AG04449 (cell line): ENCODE measurements at places on chromosomes 2 and 18.
A peak's percentile ranks its signal among the peaks of the same experiment; 100 is the strongest.

GRCh38 chr2:25036221-25036559 is 5.7 kb upstream of the EFR3B start:
- no peak for DNase-seq

- no peak for DNase-seq
Observed at GRCh38 chr2:109213646-109214433, 84.8 kb downstream of the SH3RF3 start.

- DNase-seq: no peak
Observed at GRCh38 chr2:225512876-225513540, 113.5 kb downstream of the NYAP2 start.

- DNase-seq: peak; percentile 75
Observed at GRCh38 chr18:12946549-12947284, 1.1 kb upstream of the SEH1L start.

DNA sequence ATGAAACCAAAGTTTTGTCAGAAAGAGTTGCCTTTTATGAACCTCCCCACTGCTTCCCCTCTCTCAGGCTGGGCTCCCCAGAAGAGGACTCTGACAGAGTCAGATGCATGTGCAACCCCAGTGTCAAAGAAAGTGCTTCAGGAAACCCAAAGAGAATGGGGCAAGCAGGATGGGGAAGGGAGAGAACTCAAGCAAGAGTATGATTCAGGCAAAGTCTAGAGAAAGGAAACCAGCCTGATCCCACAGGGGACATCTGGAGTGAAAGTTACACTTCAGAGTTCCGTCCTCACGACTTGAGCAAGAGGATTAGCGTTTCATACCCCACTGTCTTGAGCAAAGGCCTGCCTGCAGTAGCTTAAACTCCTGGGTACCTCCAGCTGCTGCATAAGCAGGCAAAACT is 51.8 kb upstream of the EPC2 start:
- no peak for DNase-seq

GRCh38 chr18:42048158-42048557 is 93.1 kb downstream of the PIK3C3 start:
- peak; percentile 58 for DNase-seq

DNA sequence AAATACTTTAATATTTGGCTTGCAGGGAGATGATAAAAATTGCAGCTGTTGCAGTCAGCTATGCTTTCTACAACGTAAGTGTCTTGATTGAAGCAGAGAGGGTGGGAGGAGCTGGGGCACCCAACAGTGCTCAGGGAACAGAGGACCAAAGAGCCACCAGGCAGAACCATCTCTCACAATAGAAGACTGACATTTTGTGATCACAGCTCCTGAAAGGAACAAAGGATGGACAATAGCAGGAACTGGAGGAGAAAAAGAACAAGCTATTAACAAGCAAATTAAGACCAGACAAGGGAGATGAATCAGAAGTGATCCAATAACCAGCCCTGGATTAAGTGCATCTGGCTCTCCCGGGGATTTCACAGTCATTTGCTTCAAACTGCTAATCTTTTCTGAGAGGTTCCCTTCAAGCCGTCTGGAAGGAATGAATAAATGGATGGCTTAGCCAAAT is 65.7 kb upstream of the SMAD2 start:
- no peak for DNase-seq

- no peak for DNase-seq
Observed at GRCh38 chr2:45191146-45191863, 182.1 kb upstream of the SIX2 start.

- DNase-seq: no peak
Observed at GRCh38 chr2:156309167-156309566, 23.4 kb downstream of the NR4A2 start.

- no peak for DNase-seq
Observed at GRCh38 chr2:47043142-47043890, 111.8 kb downstream of the STPG4 start.

DNA sequence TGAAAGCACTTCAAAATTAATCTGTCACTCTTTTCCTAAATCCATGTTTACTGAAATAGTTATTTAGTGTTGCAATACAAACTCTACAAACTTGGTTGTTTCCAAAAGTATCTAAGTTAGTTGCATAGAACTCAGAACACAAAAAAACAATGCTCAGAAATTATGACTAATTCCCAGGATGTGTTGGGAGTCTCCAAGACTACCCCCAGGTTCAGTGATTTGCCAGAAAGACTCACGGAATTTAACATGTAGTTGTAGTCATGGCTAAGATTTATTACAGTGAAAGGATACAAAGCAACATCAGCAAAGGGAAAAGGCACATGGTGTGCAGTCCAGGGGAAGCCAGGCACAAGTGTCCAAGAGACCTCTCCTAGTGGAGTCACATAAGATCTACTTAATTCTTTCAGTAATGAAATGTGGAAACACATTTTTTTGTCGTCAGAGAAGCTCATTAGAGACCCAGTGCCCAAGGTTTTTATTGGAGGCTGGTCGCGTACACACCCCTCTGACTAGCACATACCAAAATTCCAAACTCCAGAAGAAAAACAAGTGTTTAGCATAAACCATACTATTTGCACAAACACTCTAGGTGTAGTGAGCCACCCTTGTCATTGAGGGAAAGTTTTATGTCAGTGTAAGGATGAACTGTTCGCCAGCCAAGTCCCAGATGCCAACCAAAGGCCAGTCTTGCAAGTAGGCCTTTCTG is 43.3 kb upstream of the CYP20A1 start:
- no peak for DNase-seq

GRCh38 chr2:189076572-189076971 is 102.4 kb downstream of the COL3A1 start:
- DNase-seq: no peak

DNA sequence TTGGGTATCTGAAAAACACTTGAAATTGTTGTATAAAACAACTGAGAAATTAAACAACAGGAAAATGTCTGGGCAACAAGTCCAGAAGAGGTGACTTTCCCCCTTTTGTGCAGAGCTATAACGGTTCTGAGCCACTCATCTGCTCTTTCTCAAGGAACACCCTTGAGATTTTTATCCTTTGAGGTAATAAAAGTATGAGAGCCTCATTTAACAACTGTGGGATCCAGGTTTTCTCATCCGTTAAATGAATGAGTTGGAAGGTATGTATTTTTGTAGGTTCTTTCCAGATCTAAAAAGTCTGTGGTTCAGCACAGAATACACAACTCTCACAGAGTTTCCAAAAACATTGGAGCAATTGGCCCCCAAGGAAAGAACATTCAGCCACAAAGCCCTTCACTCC is 93.0 kb downstream of the ANKRD44 start:
- DNase-seq: no peak

DNA sequence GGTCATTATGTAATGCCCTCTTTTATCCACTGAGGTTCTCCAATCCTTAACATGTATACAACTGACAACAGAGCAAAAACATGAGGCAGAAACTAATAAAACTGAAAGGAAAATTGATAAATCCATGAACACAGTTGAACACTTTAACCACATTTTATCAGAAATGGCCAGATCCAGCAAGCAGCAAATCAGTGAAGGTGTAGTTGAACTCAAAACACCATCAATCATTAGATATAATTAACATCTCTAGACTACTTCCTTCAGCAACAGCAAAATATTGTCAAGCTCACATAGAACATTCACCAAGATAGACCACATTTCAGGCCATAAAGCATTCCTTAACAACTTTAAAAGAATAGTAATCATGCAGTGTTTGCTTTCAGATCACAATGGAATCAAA is 72.9 kb downstream of the HS6ST1 start:
- DNase-seq: no peak

DNA sequence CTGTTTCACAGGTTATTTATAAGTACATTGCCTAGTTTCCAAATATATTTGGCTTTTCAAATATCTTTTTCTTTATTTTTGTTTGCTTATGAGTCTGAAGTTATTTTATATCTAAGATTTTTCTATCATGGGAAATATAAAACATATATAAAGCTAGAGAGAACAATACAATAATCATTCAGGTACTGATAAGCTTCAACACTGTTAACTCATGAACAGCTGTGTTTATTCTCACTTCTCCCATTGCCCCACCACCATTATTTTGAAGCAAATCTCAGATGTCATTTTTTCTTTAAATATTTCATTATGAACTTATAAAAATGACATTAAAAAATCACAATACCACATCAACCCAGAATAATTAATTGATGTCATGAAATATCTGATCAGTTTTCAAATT is 9.7 kb downstream of the CAMKMT start:
- no peak for DNase-seq

DNA sequence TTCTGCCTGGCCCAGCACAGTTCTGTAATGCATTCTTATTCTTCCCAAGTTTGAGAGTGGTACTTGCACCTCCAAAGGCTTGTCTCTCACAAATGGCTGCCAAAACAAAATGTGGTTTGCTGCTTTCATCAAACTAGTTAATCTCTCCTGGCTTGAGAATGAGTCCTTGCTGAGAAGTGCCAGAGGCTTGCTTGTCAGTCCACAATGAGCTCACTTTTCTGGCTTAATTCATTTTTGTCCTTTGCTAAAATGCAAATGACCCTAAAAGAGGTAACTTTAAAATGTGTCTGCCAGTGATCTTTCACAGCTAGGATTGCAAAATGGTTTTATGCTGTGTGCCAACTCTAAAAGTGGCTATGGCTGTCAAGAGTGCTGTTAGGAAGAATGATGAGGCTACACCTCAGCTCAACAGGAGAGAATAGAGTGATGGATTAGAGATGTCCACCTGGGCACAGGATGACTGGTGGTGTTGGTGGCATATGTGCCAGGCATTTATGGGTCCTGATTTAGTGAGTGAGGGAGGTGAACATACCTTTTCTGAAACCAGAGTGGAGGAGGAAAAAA is 291.2 kb upstream of the HNMT start:
- DNase-seq: no peak

DNA sequence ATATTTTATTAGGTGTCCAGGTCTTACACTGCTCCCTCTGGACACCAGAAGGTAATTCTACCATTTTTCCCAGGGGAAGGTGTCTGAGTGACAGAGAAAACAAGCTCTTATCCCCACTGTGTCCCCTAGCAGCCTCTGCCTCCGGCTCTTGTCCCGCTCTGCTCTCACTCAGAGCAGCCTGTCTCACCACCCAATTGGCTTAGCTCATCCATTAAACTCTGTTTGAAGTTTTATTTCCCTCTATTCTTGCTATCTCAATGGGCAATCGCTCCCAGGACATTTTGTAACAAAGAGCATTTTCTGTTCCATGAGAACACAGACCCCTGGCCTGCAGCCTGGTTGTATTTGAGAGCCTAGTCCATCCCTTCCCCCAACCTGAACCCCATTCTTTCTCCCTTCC is 90.6 kb upstream of the LDAH start:
- DNase-seq: no peak

DNA sequence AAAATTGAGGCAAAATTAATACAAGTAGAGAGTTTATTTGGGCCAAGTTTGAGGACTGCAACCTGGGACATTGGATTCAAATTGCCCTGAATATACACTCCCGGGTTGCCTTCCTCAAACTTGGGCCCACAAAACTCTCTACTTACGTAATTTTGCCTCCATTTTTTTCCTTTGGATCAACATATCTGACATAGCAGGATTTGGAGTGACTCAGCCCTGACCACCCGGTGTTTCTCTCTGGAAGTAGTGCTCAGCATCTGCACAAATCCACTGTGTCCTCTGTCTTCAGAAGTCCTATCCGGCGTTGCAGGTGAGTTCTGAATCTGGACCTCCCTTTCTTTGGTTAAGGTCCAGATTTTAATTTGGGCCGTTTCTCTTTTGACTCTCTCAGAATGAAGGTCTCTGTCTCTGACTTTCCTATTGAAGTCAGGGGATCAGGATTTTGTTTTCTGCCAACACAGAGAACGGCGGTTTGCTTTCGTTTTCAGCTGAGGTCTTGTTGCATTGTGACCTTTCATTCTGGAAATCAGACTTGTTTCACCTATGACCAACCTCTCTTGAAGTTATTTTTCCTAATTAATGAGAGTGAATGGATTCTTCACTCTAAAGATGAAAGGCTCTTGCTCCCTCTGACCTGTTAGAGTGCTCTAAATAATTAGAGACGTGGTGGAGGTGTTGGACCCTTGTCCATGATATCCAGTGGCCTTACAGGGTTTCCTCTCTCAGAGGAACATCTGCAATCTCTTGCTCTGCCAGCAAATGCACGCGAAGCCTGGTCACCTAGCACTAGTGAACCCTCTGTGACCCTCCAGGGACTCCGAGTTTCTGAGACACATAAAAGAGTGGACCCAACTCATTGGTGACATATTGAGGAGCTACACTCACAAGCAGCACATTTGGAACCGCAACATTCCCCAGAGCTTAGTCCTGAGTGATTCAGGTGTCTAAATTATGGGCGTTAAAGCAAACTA is 13.6 kb downstream of the TCF23 start:
- no peak for DNase-seq

DNA sequence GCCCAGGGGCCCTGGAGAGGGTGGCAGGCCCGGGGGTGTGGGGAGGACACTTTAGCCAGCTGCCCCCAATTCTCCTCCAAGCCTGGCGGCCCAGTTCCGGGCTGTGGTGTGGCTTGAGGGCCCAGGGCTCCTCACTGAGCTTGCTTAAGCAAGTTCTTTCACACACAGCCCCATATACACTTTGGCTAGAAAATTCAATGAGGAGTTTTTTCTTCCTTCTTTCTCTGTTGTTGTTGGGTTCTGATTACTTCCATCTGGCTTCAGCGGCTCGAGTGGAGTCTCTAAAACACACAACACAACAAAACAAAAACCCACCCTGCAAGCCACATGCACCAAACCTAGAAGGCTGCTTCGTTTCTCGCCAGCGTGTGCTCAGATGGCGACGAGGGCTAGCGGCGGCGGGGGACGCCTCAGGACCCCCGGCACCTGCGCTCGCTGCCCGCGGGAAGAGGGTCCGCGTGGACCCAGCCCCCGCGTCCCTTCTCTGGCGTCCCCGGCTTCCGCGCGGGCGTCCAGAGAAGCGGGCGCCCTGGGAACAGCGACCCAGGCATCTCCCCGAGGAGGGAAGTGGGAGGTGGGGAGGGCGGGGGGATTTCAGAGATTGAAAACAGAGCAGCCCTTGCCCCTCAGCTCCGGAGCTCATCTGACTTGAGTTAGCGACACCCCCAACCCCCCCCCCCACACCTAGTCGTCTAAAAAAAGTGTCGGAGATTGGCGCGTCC is 577 bp upstream of the GLI2 start:
- DNase-seq: no peak

DNA sequence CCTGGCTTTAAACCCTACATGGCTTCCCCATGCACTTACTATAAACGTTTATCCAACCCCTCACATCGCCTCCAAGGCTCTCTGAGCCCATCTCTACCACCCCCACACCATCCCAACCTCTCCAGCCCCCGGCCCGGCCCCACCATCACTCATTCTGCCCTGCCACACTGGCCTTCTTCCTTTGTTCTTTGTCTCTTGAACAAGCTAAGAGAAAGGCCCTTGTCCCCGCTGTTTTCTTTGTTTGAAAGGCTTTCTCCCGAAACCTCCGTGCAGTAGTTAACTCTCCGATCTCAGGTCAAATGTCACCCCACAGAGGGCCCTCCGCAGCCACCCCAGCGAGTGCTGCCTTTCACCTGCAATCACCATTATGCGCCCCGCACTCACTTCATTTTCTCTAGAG is 100.4 kb downstream of the AFF3 start:
- DNase-seq: no peak

DNA sequence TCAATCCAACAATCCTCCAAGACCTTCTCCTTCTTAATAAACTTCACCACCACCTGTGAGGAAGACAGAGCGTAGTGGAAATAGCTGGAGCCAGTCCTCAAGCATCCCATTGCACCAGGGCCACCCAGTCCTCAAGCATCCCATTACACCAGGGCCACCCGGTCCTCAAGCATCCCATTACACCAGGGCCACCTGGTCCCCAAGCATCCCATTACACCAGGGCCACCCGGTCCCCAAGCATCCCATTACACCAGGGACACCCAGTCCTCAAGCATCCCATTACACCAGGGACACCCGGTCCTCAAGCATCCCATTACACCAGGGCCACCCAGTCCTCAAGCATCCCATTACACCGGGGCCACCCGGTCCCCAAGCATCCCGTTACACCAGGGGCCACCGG is 13.3 kb upstream of the MTERF4 start:
- DNase-seq: no peak

GRCh38 chr2:164850235-164850634 is 8.6 kb upstream of the COBLL1 start:
- no peak for DNase-seq
